ENCODE measurements at places on chromosomes 3 and 15.

DNA sequence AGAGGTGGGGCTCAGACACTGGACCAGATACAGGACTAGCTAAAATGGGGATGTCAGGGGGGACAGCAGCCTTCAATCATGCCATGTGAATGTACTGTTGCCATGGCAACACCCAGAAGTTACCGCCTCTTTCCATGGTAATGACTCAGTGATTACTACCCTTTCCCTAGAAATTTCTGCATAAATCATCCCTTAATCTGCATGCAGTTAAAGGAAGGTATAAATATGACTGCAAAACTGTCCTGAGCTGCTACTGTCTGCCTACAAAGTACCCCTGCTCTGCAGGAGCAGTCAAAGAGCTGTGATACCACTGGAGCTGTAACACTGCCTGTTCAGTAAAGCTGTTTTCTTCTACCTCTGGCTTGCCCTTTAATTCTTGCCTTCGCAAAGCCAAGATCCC, 168.2 kb downstream of the PEAK1 start:
- no peak for DNase-seq

- no peak for DNase-seq
Observed at GRCh38 chr3:53731934-53732624, 114.1 kb downstream of the CHDH start.

- DNase-seq: no peak
Observed at GRCh38 chr15:86915811-86916331, 836.2 kb downstream of the AGBL1 start.

DNA sequence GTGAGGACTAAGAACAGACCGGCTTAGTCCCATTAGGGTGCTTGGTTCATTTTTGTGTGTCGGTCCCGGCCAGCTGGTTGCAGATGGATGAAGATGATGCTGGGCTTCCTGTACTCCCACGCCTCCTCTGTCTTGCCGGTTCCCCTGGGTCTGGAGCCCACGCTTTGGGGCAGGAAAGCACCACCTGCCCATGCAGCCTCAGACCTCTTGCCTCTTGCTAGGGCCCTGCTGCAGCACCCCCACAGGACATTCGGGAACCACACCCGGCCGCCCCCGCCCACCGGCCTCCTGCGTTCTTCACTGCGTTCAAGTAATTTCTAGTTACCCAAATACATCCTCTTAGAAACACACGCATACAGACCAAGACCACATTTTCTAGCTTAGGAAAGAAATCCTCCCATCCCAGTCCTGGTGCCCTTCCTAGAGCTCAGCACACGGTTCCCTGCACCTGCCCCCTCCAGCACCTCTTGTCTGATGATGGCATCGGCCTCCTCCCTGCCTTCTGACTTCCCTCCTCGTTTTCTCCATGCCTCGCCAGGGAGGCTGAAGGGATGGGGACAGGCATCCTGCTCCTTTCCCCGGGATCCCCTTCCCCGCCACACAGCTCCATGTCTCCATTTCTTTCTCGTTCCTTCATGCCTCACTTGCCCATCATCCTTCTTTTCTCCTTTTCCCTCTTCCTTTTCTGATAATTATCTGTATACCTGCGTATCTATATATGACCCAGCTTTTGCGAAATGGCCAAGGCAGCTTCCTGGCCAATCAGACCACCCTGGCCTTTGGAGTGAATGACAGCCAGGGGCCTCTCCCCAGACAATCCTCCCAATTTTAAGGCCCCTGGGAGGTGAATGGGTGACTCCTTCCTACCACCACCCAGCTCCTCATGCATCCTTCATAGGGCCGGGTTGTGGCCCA, 30.9 kb downstream of the FAM3D start:
- DNase-seq: no peak

DNA sequence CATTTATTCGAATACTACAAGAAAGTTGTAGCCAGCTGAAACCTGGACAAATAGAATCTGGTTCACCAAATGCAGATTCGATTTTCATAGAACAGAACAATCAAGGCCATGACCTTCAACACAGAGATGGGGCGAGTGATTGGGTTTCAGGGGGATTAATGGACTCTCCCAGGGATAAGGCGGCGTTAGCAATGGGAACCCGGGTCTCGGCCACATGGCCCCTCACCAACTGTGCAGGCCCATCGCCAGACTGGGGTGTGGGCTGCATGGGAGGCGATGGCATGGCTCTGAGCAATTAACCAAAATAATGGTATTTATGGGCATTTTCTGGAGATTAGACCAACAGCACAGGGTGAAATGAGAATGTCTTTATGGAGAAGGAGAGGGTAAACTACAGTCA, 34.2 kb downstream of the VGLL4 start:
- no peak for DNase-seq

DNA sequence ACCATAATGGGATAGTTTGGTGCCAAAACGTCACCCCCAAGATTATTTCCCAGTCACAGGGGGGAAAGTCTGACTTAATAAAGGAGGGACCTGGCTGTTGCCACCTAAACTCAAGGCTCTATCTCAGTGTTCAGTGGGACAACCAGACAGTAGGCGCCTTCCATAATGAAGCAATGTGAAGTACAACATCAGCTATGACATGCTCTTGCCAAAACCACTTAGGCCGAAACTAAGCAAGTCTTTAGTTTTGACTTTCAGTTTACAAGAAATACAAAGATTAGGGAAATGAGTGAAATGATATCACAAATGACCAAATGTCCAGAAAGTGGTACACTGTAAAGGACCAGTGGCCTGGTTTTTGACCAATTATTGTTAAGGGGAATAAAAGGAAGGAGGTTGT, 32.9 kb downstream of the SOX14 start:
- DNase-seq: no peak

- no peak for DNase-seq
Observed at GRCh38 chr3:126656371-126657134, 1.6 kb upstream of the TXNRD3 start.

DNA sequence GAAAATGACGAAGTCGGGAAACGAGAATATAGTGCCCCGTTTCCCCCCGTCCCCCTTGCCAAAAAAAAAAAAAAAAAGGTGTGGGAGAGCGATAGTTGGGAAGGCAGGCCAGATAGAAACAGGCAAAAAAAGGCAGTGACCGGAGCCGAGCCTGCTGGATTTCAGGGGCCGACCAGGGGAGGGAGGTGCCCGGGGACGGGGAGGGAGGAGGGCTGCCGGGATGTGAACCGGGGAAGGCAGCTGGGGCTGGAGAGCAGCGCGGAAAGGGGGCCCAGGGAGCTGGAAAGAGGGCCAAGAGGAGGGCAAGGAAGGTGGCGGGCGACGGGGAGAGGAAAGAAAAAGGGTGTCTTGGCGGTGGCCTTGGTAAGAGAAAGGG, 837 bp downstream of the LRRN1 start:
- DNase-seq: peak; percentile 78

DNA sequence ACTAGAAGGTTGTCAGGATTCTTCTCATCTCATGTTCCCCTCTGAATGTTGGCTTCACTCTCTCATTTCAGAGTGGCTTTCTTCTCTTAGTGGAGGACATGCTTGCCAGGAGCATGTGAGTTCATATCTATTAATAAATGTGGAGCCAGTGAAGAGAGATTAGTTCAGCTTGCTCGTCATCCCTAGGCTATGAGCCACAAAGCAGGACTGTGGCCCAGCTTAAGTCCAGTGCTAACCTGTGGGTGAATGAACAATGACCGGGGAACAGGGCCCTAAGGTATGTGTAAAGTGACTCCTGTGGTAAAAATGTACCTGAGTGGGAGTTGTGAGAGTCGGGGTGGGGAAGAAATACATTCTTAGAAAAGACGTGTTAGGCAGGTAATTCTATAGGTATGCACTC, 96.9 kb upstream of the TBL1XR1 start:
- DNase-seq: no peak

- no peak for DNase-seq
Observed at GRCh38 chr3:67854663-67855062, 200.3 kb upstream of the SUCLG2 start.

- DNase-seq: no peak
Observed at GRCh38 chr3:115187149-115187757, 40.2 kb upstream of the ZBTB20 start.

- DNase-seq: no peak
Observed at GRCh38 chr3:15099364-15100098, 583 bp upstream of the RBSN start.

- peak; percentile 63 for DNase-seq
Observed at GRCh38 chr15:58165661-58166060, 27.5 kb downstream of the AQP9 start.

DNA sequence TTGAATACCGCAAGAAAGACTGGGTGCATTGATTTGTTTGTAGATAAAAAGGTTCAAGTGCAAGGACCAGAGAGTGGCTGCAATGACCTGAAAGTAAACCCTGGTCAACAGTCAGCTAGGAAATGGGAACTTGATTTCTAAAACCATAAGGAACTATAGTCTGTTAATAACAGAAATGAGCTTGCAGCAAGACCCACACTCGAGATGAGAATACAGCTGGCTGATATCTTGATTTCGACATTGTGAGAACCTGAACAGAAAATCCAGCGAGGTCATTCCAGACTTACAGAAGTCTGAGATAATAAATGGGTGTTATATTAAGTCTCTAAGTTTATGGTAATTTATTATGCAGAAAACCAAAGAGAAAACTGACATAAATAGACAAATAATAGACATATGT, 177.3 kb downstream of the NFKBIZ start:
- no peak for DNase-seq

GRCh38 chr15:69885173-69885955, 212.4 kb downstream of the TLE3 start:
- no peak for DNase-seq

GRCh38 chr15:48730506-48730905, 80.4 kb downstream of the CEP152 start:
- no peak for DNase-seq

GRCh38 chr3:42533161-42533897, 30.9 kb downstream of the VIPR1 start:
- no peak for DNase-seq

DNA sequence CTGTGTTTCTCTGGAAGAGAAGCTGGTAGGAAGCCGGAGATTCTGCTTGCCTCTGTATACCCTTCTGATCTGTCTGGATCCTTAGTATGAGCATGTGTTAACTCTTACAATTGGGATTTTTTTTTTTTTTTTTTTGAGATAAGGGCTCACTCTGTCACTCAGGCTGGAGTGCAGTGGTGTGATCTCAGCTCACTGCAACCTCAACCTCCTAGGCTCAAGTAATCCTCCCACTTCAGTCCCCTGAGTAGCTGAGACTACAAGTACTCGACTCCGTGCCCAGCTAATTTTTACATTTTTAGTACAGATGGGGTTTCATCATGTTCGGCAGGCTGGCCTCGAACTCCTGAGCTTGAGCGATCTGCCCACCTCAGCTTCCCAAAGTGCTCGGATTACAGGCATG, 44.5 kb downstream of the RPN1 start:
- no peak for DNase-seq

GRCh38 chr3:9903238-9903624, 583 bp downstream of the IL17RE start:
- DNase-seq: no peak
